Skeletal muscle cell (primary cell): ENCODE measurements at places on chromosomes 7 and 10.
A peak's percentile ranks its signal among the peaks of the same experiment; 100 is the strongest.

- DNase-seq = no peak
Observed at GRCh38 chr10:114616516-114616915, 41.6 kb downstream of the ABLIM1 start.

- no peak for DNase-seq
Observed at GRCh38 chr7:75995052-75995471, 667 bp upstream of the TMEM120A start.

DNA sequence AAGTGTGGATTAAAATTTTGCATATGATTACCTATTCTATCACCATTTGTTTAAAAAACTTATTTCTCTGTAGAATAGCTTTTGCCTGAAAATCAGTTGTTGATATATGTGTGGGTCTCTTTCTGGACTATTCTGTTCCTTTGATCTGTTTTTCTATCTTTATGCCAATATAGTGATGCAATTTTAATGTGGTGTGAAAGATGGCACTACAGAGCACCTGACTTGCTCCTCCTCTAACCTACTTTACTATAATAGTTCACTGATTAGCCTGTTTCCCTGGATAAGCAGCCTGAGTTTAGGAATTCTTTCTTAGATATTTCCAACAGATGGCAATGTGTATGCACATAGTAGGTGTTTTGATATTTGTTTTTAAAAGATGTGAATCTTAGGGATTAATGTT is 294.5 kb downstream of the AUTS2 start:
- DNase-seq = no peak

DNA sequence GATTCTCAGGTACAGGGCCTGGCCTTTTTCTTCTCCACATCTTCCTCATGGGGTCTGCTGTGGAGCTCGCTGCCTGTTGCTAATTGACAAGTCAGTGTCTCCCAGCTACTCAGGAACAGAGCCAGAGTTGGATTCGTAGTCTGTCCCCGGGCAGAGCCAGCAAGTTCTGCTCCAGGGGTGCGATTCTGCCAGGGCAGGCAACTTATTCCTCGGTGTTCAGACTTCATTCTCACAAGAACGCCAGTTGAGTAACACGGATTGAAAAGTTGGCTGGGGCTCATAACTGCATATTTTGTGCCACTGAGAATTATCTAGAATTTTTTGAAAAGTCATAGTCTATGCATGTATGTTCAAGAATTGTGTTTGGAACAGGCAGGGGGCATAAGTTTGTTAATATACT is 336.7 kb upstream of the NPVF start:
- DNase-seq = no peak

DNA sequence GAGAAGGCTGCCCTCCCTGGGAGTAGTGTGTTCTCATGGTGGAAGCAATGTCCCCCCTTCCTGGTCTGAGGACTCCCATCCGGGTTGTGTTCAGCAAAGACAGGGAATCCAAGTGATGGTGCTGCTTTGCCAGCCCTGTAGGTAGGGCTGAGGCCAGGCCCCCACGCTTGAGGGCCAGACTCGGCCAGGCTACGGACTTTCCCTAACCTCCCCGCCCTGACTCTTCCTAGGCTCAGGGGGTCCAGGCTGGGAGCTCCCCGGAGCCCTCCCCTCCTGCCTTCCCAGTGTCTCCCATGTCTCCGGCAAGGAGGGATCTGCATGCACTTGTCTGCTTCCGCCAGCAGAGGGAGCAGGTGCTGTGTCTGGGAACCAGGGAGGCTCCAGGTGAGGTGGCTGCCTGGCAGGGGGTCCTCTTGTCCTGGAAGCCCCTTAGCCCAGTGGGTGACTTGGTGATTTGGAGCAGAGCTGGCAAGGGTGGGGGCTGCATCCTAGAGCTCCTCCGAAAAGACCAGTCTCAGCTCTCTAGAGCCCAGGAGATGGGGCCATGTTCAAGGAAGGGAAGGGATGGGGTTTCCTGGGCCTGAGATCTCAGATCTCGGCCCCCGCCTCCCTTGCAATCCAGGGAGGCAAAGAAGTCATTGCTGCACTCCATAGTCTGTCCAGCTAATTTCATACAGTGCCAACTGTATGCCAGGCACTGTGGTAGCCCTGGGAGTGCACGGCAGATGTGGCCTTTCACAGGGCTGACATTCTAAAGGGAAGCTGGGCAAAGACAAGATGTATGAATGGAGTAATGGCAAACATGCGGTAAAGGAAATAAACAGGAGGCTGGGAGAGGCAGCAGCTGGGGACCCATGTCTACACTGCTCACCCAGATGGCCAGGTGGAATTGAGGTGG is 20.3 kb upstream of the SFRP5 start:
- no peak for DNase-seq

DNA sequence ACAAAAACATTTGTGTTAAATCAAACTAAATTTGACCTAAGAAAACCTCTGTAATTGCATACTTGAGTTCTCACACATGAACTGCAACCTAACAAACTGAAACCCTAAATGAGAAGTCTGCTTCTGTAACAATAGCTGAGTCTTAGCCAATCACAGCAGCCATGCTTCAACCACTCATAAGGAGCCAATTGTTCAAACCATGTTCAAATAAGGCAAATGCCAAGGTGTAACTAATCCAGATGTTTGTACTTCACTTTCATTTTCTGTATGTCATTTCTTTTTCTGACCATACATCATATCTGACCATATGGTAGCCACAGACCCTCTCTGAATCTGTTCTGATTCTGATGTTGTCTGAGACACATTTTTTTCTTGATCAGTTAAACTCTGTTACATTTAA is 47.5 kb upstream of the ANTXRL start:
- DNase-seq = no peak

- no peak for DNase-seq
Observed at GRCh38 chr7:145224775-145225174, 388.9 kb upstream of the TPK1 start.

GRCh38 chr7:54969208-54969967 is 49.4 kb upstream of the EGFR start:
- DNase-seq = no peak

DNA sequence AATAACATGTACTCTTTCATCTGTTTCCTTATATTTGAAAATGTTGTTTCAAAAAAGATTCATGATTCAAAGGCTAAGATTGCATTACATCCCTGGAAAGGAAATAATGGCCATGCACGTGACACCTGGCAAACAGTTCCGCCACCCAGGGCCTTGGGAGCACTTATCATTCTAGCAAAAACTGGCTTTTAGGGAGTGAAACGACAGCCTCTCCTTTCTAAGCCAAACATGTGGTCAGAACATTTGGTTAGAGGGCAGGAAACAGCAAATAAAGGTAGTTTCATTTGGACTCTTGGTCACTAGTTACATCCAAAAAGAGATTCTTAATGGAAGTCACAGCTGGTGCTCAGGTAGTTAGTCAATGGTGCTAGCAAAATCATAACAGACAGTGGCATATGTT is 83.5 kb downstream of the FAS start:
- no peak for DNase-seq

DNA sequence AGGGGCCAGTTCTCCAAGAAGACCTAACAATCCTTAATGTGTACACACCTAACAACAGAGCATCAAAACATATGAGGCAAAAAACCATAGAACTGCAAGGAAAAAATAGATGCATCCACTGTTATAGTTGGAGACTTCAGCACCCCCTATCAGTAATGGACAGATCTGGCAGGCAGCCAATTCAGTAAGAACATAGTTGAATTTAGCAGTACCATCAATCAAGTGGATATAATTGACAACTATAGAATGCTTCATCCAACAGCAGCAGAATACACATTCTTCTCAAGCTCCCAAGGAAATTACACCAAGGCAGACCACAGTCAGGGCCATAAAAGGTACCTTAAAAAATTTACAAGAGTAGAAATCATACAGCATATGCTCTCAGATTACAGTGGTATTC is 42.2 kb downstream of the POLL start:
- no peak for DNase-seq

DNA sequence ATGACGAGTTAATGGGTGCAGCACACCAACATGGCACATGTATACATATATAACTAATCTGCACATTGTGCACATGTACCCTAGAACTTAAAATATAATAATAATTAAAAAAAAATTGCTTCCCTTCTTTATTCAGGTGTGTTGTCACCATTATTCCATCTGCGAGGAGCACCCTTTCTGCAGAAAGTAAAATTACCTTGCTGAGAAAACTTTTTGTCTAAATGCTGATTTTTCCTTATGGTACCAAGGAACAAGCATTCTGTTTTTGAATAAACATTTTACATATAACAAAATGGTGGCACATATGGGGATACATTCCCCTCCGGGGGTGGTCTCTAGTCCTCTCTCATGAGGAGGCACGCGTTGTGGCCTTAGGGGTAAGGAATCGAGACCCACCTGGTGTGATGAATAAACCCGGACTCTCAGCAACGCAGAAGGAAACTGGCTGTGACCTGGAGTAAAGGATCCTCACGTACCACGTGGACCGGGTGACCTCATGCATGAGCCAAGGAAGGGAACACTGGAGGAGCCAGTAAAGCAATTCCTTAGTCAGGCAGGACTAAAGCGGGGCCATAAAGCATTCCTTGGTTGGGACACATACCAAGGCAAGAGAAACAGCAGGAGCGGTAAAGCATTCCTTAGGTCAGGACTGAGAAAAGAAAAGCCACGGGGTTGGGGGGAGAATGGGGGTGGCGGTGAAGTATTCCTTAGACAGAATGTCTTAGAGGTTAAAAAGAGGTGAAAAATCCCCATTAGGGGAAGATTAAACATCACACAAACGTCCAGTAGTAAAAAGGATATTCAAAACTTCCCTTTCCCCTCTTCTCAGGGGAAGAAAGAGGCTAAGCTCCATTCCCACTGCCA is 20.8 kb upstream of the OPTN start:
- DNase-seq = no peak

DNA sequence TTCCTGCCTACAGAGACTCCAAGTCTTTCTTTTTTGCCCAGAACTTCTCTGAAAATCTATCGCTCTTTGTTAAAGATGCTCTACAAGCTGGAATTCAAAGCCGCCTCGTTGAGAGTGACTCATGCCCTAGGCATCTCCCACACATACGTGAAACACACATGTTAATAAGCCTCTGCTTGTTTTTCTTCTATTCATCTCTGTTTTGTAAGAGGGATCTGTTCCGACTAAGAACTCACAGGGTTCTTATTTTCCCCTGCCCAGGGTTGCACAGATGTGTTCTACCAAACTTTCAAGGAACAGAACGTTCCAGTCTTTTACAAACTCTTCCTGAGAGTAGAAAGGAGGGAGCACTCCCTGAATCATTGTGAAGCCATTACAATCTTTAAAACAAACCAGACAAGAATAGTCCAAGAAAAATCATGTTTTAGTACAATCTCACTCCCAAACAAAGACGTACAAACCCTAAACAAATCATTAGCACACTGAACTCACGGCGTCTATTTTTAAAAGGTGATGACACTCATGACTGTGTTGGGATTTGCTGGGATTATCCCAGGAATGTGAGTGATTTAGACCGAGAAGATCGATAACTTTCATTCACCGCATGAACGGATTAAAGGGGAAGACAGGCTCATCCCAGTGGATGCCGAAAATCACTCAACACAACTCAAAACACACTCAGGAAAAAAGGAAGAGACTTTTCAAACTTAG is 55.3 kb upstream of the INPP5A start:
- DNase-seq = peak; percentile 88

- no peak for DNase-seq
Observed at GRCh38 chr7:73612598-73613269, 11.6 kb downstream of the MLXIPL start.

DNA sequence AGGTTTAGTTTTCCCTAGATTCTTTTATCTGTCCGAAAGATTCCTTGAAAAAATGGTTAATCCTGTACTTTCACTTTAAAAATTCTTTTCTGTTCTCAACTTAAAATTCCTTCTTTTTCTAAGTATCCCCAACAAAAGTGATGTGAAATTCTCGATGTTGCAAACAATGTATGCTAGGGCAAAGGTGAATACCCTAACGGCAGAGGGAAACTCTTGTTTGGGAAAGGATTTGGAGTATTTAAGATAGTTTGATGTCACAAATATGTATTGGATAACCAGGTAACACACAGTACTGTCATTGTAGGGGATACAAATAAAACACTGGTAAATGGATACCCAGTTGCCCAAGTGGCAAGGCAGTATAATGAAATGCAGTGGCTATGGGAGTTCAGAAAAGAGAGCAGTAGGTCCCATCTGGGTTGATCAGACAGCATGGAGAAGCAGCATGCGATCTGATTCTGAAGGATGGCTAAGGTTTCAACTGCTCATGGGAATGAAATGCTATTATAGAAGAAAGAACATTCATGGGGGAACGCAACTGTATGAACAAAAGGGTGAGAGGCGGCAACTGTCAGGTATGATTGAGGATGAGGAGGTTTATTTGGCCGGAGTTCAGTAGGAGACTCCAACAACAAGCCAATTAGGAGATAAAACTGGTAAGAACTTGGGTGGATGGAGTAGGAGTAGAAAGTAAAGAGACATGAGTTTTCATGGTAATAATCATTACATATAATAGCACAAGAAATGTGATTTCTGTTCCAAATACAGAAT is 3.2 kb upstream of the EPC1 start:
- no peak for DNase-seq

DNA sequence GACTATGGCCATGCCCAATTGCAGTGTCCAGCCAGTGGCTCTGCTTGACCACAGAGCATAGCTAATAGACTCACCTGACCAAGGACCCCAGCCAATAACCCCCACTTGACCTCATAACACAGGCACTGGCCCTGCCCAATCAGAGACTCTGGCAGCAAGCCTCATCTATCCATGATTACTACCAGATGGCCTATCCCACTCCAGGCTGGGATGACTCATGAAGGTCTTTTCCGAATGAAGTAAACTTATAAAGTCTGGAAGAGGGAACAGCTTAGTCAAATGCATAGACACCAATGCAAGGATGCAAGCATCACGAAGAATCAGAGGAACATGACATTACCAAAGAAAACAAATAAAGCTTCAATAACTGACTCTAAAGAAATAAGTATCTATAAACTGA is 141.4 kb downstream of the TMEM168 start:
- DNase-seq = no peak

- no peak for DNase-seq
Observed at GRCh38 chr10:118629211-118629610, 33.8 kb upstream of the PRLHR start.

DNA sequence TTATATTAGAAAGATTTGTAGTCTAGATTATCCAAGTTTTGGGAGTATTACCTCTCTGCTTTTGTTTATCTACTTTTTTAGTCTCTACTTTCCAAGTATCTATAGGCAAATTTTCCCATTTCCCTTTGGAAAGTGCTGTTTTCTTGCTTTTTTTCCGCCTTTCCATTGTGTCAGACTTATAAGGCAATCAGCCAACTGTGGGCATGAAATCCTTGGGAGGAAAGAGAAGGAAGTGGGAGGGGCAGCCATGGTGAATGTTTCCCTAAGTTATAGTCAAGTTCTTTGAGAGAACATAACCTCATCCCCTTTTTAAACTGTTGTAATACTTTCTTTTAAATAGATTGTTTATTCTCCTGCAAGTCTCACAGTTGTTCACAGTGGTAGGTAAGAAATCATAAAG is 52.6 kb downstream of the PTEN start:
- peak; percentile 17 for DNase-seq

GRCh38 chr7:95493844-95494243 is 8.1 kb downstream of the ASB4 start:
- DNase-seq = no peak

- no peak for DNase-seq
Observed at GRCh38 chr7:151060416-151061212, 1.2 kb downstream of the SLC4A2 start.
